ENCODE measurements at places on chromosomes 5 and 9.

DNA sequence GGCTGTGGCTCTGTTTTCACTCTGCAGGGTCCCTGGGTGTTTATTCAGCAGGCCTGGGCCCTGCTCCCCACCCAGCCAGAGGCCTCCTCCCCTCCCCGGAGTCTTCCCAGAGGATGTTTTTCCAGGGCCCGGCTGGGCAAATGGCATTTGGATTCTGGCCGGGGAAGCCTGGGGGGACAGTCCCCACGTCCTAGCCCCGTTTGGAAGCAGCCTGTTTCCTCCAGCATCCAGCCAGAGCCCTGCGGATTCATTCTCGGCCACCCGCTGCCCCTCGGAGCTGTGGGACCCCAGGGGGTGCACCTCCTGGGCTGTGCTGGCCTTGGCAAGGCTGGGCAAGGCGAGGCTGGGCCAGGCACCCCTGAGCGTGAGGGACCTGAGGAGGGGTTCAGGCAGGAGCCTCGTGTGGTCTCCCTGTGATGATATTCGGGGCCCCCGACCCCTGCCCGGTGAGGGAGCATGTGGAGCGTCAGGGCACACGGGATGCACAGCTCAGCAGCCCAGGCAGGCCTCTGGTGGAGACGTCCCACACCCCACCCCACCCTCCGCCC is 48.8 kb upstream of the EGFL7 start:
- DNase-seq: no peak

- no peak for DNase-seq
These were observed 486.2 kb upstream of the DAP start for GRCh38 chr5:11247224-11247623.

DNA sequence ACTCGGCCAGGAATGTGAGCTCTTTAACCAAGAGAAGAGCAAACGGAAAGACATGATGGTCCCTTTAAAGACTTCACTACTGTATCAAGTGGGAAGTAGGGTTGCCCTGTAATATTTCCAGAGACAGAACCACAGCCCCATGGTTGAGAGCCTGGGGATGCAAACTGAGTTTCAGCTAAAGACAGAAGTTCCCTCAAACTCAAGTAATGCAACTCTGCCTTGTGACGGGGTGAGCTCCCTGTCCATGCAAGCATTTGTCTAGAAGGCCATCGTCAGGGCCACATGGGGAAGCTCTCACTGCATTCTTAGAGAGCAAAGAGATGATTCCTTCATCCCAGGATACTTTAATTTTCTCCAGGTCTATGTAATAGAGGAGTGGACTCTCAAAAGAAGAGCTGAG is 82.8 kb downstream of the INSYN2B start:
- DNase-seq: no peak

- DNase-seq: no peak
These were observed 107.0 kb downstream of the TRIO start for GRCh38 chr5:14250084-14250695.

GRCh38 chr9:96107436-96107835 is 194.5 kb downstream of the HSD17B3 start:
- DNase-seq: no peak

DNA sequence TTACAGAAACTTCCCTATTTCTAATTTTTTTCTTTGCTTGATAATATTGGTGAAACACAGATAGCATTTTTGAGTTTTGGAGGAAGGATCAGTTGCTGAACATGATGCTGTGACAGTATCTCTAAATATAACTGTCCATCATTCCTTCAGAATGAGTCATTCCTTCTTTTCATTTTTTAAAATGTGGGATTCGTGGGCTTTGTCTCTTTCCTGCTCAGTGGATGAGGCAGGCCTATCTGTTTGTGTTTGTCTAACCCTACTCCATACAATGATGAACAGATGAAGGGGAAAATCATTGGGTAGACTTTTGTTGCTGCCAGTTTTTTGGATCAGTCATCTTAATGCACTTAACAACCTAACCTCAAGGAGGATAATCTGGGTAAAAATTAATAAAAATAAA is 15.7 kb upstream of the OR13C8 start:
- DNase-seq: no peak

- DNase-seq: no peak
These were observed 26.7 kb upstream of the EPB41L4A start for GRCh38 chr5:112445626-112446350.

- no peak for DNase-seq
These were observed 68.6 kb upstream of the ACTBL2 start for GRCh38 chr5:57551251-57551650.

- no peak for DNase-seq
These were observed 37.8 kb downstream of the EBF1 start for GRCh38 chr5:159061834-159062474.

DNA sequence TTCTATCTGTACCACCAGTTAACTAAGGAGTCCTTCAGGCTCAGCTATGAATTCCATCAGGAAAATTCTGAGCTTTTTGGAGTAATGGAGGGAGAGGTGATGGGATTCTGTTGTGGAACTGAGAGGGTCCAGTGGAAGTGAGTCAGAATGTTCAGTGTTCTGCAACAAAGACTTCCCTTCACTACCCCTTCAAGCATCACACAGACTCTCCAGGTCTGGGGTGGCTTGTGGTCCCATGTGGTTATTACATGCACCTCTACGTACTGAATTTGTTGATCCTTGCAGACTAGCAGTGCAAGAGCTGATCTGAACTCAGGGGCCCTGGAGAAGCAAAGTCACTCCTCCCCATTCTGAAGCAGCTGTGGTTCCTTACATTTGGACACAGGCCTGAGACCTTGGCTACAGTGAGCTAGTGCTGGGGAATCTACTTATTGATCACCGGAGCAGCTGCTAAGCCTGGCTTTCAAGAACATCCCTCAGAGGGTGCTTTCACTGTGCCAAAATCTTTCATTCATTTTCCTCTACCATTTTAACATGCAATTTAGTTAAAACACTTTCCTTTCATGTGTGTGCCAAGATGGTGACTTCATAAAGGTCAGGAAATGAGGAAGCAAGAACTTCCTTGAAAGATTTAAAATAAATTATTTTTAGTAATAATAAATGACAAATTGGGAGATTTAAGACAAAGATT is 75.0 kb upstream of the TNC start:
- no peak for DNase-seq

- DNase-seq: no peak
These were observed 26.1 kb upstream of the GLRA1 start for GRCh38 chr5:151950706-151951105.

DNA sequence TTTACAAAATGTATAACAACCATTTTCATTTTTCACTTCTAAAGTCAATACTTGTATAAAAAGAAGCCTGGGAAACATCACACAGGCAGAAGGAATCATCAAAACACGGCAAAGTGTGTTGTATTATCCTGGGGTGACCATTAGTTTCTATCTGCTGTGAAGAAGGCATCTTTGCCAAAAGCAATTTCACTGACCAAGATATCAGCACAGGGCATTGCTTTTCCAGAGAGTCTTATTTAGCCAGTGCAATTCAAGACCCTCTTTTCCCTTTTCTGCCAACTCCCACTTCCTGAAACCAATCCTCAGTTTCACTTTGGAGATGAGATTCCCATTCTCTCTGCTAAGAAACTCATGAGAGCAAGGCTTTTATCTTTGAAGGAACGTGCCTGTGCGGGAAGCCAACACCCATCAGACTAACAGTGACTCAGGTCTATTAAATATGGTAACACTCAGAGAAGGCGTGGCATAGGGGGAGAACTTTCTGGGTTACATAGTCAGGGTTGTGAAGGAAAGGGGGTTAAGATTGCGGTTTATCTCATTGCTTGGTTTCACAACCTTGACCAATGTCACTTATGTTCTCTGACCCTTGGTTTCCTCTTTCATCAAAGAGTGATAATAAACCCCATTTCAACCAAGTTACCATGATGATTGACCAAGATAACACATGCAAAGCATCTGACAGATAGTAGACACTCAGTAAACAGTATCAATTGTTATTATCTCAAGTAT is 666.9 kb upstream of the KLF4 start:
- DNase-seq: no peak

DNA sequence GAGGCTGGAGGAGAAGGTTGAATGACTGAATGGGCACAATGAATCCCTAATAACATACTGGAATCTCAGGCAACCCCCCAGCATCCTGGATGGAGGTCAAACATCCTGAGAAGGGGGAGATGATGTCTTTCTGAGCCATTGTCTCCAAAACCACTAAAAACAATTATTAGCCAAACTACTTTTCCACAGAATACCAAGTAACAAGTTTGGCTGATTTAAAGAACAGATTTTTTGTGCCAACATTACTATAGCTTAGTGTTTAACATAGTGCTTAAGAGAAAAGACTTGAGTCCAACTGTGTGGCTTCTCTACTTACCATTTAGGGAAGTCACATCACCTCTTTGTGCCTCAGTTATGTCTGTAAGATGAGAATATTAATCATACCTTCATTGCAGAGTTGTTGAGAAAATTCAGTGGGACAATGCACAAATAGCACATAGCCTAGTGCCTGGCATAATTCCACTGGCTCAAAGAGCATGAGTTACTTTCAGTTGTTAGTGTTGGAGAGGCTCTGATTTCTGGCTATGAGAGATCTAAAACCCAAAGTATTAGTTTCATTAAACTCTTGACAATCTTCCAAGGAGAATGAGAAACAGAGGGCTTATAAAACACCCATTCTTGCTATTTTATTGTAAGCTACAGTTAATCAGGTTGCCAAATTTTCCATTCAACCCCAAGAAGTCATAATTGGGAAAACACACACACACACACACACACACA is 111.3 kb upstream of the NR3C1 start:
- DNase-seq: no peak

DNA sequence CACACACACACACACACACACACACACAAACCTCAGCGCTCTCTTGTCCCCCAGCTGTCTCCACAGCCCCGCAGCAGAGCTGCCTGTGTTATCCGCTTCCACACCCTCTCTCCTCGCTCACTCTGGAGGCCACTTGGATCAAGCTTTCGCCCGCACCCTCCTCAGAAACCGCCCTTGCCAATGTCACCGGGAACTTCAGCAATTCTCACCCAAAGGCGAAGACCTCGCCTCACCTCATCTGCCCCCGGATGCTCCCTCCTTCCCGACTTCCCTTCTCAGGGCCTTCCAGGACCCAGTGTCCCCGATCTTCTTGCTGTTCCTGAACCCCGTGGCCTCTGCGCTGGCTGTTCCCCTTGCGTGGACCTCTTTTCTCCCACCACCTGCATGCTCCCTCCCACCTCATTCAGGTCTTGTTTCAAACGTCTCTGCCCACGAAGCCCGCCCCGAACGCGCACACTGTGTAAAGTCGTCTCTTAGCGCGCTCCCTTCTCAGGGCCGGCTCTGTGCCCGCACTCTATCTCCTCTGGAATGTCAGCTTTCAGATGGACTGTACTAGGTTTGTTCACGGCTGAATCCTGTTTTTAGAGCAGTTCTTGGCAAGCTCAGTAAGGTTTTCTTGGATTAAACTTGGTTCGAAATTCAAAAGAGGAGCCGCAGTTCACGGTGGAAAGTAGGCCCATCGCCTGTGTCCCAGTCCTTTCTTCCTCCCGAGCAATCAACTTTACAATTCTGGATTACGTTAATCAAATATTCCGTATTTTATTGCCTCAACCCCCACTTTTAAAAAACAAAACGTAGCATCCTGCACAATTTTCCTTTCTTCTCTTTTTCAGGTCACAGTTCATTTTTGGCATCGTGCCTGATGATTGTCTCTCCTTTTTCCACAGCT is 1.0 kb upstream of the TRIM7 start:
- DNase-seq: no peak

GRCh38 chr5:30605693-30606268 is 587.7 kb upstream of the CDH6 start:
- DNase-seq: no peak

DNA sequence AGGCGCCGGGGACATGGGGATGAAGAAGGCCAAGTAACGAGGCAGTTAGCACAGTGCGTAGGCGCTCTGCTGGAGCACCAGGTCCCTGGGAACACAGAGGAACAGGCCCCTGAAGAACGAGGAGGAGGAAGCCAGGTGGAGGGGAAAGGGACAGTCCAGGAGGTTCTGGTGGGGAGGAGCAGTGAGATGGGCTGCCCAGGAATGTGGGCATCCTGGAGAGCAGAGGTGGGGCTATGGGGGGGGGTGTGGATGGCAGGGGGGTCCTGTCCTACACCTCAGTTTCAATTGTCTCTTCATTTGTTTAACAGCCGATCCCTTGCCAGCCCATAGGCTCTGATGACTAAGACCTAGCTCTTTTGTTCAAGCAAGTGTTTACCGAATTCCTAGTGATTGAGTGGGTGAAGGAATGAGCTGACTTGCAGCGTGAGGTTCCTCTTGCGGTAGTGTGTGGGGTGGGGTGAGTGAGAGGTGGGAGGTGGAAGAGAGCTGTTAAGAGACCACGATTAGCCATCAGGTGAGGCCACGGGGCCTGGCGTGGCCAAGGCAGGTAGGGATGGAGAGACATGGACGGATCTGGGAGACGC is 8.4 kb upstream of the PHYHD1 start:
- no peak for DNase-seq

- DNase-seq: peak; percentile 45
These were observed 65.4 kb upstream of the GARNL3 start for GRCh38 chr9:127199001-127199791.

DNA sequence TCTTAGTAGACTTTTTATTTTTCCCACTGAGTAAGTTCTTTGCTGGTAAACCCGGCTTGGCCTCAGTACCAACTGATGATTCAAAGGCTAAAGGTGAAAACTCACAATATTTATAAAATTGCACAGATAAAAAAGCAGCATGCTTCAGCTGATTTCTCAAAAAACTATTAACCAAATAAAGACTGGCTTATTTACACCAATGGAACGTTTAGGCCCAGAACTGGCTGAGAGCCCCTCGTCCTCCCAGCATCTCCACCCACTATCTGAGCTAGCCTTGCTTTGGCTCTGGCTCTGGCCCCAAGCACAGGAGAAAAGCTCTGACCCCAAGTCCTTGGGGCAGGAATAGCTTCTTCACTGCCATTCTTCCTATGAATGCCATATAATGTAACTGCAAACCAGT is 68.5 kb downstream of the SPTLC1 start:
- DNase-seq: no peak

DNA sequence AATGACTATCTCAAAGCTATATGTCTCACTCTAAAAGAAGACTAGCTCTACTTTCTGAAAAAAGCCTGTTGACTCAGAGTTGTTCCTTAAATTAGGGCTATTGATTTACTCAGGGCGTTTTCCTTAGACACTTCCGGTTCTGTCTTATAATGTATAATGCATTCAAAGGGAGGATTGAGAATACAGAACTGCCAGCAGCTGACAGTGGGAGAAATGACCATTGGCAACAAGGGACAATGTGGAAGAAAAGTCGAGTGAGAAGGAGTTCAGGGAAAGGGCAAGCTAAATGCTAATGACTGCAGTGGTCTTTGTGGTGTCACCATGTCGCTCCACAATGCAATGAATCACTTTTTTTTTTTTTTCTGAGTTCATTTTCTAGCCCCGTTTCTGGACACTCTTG is 65.7 kb upstream of the ANKH start:
- DNase-seq: no peak

DNA sequence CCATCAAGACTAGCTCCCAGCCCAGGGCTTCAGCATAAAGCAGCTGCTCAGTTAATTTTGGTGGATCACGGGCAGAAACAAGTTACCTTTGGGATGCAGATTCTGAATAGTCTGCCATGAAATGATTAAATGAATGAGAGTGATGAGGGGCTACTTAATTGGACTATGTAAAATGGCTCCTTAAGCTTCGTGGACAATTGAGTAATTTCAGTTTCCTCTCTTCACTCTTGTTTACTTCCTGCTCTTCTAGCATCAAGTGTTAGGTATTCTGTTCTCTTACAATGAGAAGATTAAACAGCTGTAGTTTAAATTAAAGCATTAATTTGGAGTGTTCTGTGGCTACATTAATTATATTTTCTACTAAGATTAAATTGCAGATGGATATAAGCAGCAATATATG is 28.1 kb downstream of the PIK3R1 start:
- DNase-seq: peak; percentile 22

- DNase-seq: no peak
These were observed 68.1 kb upstream of the GGTA1 start for GRCh38 chr9:121567500-121568342.

All from KG1 (cell line).